Suprapubic skin (tissue), 4 donors: ENCODE measurements at places on chromosomes 3 and 15. TPM values are rescaled to one million over a fixed set of nuclear protein-coding genes. Genes with fewer than 3 reads are reported as not detected.

Gene PPARG
- total RNA-seq, result 10.2 TPM

Gene WNT5A
- total RNA-seq, result 13.9 TPM

Gene PSTPIP1
- total RNA-seq, result 1.9 TPM

Gene GP9
- not detected for total RNA-seq

- DNase-seq, result no peak
Measured at GRCh38 chr15:42848846-42849245, 71.7 kb downstream of the TTBK2 start.

DNA sequence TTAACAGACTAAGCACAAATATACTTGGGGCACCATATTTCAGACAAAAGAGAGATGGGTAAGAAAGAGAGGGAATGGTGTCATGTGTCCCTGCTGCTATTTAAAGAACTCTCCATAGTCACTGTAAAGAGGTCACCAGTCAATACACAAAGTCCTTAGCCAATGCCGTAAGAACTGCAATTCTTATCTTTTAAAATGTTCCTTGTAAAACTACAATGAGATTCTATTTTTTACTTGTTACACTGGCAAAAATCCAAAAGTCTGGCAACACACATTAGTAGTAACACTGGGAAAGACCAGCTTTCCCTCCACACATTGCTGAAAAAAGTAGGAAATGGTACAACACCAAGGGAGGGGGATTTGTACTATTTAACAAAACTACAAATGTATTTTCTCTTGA is 189.4 kb downstream of the TBC1D5 start:
- no peak for DNase-seq

- DNase-seq, result no peak
Measured at GRCh38 chr15:27805261-27806220, 293.6 kb downstream of the OCA2 start.
